IPS DF 19.7 (cell line): ENCODE measurements at places on chromosomes 12 and 14.

- no peak for DNase-seq
These were observed 11.7 kb downstream of the CCER1 start for GRCh38 chr12:90943255-90943654.

DNA sequence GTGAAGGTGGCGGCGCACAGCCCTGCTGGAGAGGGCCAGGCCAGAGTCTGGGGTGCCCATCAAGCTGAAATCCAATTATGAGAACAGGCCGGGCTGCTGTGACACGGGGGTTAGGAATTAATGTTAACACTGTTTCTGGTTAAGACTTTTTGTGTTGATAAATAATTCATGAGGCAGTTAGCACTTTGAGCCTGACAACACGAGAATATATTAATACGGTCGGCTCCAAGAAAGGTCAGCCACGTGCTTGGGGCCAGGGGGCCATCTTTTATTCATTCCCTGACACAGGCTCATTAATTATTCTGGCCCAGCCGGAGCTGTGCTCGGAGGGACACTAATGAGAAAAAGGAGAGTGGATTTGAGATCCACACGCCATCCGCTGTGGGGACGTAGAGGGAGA is 45.1 kb downstream of the FBRSL1 start:
- DNase-seq, result no peak

DNA sequence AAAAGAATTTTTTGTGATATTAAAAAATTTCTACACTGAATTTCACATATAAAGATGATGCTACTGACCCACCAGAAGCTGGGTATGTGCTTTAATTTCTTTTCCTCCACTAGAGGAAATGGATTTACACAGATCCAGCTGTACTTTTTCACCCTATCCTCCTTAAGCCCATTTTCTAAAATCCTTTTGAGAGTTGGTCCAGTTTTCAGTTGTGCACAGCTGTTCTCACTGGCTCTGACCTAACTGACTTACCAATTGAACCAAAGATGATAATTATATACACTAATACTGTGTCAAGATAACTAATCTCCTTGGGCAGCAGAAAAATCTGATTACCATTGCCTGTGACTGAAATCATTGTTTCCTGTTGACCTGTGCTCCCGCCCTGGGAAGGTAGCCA is 108.5 kb downstream of the ZFC3H1 start:
- DNase-seq, result no peak

GRCh38 chr12:92270521-92270920 is 124.9 kb upstream of the BTG1 start:
- DNase-seq, result no peak

DNA sequence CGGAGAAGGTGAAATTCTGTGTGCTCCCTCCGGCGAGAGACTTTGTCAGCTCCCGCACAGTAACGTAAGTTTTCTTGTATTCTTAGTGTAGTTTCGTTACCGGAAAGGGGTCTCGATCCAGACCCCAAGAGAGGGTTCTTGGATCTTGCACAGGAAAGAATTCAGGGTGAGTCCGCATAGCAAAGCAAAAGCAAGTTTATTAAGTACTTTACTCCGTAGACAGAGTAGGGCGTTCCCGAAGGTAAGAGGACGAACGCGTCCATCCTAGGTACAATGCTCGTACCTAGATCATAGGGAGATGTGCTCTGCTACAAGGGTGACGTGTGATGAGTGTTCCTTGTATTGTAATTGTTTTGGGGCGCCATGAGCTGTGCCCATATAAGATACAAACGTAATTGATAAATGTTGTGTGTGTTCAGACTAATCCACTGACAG is 293 bp downstream of the IFI27L1 start:
- no peak for DNase-seq

DNA sequence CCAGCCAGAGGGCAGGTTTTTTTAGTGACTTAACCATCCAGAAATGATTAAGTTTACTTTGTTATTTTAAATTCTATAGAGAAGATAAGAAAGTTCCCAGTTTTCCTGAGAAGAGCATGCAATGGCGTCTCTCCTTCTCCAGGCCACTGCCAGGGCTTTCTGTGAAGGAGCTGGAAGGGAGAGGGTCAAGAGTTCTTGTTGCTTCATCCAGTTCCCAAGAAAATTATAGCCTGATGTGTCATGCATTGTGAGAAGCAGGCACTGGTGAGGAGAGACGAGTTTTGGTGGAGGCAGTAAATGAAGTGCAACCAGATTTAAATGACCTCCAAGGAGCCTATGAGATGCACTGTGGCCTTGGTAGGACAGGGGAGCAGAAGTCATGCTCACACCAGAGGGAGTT is 14.2 kb downstream of the ELK3 start:
- no peak for DNase-seq
